ENCODE measurements at places on chromosomes 2 and 18.

GRCh38 chr18:21391074-21391673 lies 149.1 kb downstream of the GREB1L start:
- DNase-seq = no peak

- no peak for DNase-seq
Measured at GRCh38 chr2:157497638-157498314, 53.9 kb upstream of the CYTIP start.

DNA sequence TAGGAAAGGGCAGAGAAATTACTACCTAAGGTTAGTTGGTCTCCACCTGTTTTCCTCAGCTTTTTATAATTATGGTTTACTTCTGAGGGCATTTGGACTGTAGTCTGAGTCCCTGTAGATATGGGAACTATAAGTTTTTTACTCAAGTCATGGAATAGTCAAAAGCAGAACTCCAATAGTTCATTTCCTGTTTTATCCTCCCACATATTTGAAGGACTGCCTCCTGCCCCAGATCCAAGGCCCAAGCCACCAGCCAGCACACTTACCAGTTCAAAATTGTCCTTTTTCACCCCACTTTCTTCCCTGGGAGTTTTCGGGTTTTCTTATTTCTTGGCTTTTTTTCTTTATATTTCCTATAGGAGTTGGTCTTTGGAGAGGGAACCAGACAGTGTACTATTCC lies 164.1 kb downstream of the MBD5 start:
- DNase-seq = no peak

- no peak for DNase-seq
Measured at GRCh38 chr2:49490710-49491109, 336.4 kb upstream of the FSHR start.

GRCh38 chr2:173076581-173077345 lies 1.1 kb downstream of the MAP3K20 start:
- peak; percentile 17 for DNase-seq

GRCh38 chr2:224946895-224947294 lies 95.4 kb downstream of the DOCK10 start:
- peak; percentile 78 for DNase-seq

- peak; percentile 62 for DNase-seq
Measured at GRCh38 chr2:113138428-113139322, 11.3 kb downstream of the IL1RN start.

- DNase-seq = no peak
Measured at GRCh38 chr18:79693561-79694205, 14.1 kb downstream of the CTDP1 start.

- DNase-seq = no peak
Measured at GRCh38 chr2:166494140-166494624, at the start of gene SCN7A. SCN7A (minus strand) TSS chr2:166494249; CDS start chr2:166477696, 16,553 bp downstream.

GRCh38 chr2:121748202-121748601 lies 7.2 kb upstream of the TSN start:
- DNase-seq = peak; percentile 15

- no peak for DNase-seq
Measured at GRCh38 chr2:109472974-109473373, 140.8 kb downstream of the SEPTIN10 start.

- peak; percentile 21 for DNase-seq
Measured at GRCh38 chr2:172288603-172289002, 138.8 kb upstream of the ITGA6 start.

GRCh38 chr2:72745679-72746368 lies 80.0 kb downstream of the EXOC6B start:
- peak; percentile 44 for DNase-seq

- peak; percentile 34 for DNase-seq
Measured at GRCh38 chr2:197215748-197216360, 94.7 kb downstream of the ANKRD44 start.

- no peak for DNase-seq
Measured at GRCh38 chr2:138779781-138780445, at the start of gene NXPH2. NXPH2 (minus strand) TSS chr2:138780390; CDS start chr2:138780241, 149 bp downstream.

- peak; percentile 33 for DNase-seq
Measured at GRCh38 chr18:58862851-58863538, 1.7 kb upstream of the ZNF532 start.

GRCh38 chr2:15615301-15615920 lies 23.7 kb downstream of the DDX1 start:
- DNase-seq = no peak

GRCh38 chr2:75142081-75142480 lies 57.2 kb downstream of the TACR1 start:
- no peak for DNase-seq

DNA sequence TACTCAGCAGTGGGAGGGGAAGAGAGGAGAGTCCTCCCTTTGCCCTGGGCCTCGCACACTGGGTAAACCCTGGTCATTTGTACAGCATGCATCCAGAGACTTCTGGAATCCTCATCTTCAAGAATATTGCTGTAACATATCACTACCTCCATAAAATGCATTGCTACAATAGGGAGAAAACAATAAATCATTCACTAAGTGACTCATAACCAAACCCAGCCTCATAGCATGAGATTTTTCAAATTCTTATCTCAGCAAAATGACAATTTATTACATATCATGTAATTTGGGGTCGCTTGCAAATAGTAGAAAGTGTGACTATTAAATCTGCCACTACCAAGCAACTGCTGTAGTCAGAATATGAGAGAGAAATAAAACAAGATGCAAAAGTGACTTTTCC lies 189.4 kb downstream of the ALK start:
- DNase-seq = no peak

GRCh38 chr2:228652366-228652765 lies 470.9 kb upstream of the SPHKAP start:
- no peak for DNase-seq

DNA sequence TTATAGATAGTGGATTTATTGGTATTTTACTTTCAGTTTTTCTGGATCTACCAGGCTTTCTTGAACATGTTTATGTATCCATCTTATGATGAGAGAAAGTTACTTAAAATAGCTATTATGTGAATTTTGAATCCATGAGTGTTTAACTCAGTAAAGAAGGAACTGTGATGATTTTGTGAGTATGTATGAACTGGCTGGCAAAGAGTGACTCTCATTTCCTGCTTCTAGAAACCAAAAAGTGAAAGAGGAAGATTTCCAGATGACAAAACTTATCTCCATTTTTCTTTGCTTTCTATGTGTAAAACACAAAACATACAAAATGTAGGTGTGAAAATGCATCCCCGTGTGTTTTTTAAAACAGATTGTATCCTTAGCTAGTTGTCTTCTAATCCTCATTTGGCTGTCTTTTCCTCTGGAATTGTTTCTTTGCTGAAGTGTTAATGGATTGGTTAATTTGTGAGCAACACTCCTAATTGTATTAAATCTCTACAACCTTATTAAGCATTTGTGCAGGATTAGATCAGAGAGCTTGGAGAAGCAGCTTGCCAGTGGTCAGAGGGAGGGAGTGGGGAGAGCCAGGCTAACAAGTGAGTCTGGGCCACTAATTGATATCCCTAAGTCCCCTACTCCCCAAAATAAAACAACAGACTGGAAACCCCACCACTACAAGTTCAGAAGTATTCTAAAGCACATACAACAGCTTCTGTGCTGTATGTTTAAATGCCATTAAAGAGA lies 23.9 kb downstream of the PTPRM start:
- no peak for DNase-seq

- DNase-seq = no peak
Measured at GRCh38 chr2:43848214-43848613, 9.4 kb downstream of the ABCG8 start.

GRCh38 chr2:121136323-121136722 lies 148.7 kb downstream of the TFCP2L1 start:
- DNase-seq = no peak

- DNase-seq = no peak
Measured at GRCh38 chr2:223319601-223320000, 267.6 kb downstream of the KCNE4 start.

GRCh38 chr2:36536776-36537175 lies 61.2 kb downstream of the FEZ2 start:
- no peak for DNase-seq

DNA sequence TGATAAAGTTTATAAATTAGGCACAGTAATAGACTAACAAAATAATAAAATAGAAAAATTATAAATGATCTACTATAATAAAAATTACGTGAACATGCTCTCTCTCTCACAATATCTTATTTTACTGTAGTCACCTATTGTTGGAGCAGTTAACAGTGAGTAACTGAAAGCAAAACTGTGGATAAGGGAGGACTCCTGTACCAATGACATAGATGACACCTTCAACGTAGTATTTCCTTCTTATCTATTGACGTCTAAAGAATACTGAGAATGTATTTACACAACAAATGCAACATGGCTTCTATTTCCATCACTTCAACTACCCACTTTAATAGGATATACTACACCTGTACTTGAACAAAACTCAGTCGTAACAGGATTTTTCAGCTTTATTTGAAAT lies 31.5 kb downstream of the HNRNPLL start:
- DNase-seq = no peak

DNA sequence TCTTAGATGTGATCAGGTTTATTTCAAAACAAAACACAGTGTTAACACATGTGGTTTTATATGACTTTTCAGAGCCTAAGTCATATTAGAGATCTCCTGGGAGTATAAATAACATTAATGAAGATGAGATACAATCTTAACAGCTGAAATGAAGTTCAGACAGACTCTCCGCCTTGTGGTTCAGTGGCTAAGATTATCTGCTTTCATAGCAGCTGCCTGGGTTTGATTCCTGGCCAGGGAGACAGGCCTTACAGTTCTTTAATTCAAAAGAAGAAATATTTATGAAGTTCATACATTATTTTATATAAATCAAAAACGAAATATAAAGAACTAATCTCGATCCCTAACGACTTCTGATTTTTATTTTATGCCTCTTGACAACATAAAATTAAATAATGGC lies 35.2 kb upstream of the TTC32 start:
- no peak for DNase-seq

DNA sequence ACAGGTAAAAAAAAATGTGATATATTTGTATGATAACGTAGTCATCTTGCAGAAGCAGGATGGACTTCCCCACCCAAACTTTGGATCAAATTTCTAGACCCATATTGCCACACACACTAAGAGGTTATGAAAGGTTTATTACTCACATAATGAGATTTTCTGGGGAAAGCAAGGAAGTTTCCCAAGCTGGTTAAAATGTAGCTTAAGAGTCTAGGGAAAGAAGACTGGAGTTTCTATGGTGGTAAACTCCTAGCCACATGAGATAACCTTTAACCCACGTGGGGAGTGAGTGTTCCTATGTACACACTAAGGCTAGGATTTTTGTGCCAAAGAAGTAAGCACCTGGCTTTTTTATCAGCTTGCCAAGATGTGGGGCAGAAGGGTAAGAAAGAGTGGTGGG lies 335.7 kb upstream of the UBE2E3 start:
- DNase-seq = no peak

All from CD4-positive, alpha-beta T cell treated with Interleukin-4 for 1 hour (primary cell).